ENCODE measurements at places on chromosomes 1 and 21.

DNA sequence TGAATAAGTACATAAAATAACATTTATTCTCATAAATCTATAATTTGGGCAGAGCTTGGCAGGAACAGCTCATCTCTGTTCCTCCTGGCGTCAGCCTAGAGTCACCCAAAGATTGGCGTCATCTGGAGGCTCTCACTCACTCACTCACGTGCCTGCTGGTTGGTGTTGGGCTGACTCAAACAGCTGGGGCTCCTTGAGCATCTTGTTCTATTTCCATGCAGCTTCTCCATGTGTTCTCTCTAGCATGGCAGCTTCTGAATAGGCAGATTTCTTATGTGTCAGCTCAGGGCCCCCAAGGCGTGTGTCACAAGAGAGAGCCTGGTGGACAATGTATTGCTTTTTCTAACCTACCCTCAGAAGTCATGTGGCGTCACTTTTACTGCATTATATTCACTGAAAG is 70.6 kb upstream of the RAB3GAP2 start:
- DNase-seq: no peak

GRCh38 chr1:229557200-229557850 is 1.2 kb downstream of the ABCB10 start:
- no peak for DNase-seq

DNA sequence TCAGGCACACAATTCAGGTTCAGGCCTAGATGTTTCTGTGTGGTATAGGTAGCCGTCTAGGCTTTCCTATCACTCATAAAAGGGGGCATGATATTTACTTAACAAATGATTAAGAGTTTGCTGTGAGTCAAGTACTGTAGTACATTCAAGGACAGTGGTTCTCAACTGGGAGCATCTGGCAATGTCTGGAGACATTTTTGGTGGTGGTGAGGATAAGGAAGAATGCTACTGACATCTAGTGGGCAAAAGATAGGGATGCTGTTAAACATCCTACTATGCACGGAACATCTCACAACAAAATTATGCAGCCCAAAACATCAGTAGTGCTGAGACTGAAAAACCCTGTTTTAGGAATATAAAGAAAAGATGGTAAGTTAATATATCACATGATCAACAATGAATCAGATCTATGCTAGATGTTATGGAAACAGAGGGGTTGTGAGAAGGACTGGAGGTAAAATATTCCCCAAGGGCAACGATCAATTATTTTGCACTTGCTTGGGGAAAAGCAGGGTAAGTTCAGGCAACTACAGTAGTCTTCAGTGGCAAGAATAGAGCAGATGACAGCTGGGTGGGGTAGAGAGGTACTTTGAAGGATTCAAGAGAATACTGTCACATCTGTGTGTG is 4.9 kb downstream of the DNTTIP2 start:
- no peak for DNase-seq

GRCh38 chr1:209038735-209039134 is 544.8 kb upstream of the CAMK1G start:
- DNase-seq: no peak

DNA sequence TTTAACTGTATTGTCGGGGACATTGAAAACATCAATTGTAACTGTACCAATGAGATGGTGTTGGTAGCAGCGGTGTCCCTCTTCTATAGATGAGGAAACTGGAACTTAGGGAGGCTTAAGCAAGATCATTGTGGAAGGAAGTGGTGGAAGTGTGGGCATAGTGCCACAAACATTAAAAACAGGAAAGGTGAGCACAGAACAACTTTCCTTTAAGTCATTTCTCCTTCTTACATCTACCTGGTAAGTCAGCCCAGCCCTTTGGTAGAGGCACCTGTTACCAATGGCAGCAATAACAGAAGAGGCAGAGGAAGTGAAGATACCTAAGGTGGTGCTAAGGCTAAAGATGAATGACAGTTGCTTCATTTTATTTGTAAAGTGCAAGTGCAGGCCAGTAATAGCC is 12.0 kb upstream of the CTSS start:
- no peak for DNase-seq

DNA sequence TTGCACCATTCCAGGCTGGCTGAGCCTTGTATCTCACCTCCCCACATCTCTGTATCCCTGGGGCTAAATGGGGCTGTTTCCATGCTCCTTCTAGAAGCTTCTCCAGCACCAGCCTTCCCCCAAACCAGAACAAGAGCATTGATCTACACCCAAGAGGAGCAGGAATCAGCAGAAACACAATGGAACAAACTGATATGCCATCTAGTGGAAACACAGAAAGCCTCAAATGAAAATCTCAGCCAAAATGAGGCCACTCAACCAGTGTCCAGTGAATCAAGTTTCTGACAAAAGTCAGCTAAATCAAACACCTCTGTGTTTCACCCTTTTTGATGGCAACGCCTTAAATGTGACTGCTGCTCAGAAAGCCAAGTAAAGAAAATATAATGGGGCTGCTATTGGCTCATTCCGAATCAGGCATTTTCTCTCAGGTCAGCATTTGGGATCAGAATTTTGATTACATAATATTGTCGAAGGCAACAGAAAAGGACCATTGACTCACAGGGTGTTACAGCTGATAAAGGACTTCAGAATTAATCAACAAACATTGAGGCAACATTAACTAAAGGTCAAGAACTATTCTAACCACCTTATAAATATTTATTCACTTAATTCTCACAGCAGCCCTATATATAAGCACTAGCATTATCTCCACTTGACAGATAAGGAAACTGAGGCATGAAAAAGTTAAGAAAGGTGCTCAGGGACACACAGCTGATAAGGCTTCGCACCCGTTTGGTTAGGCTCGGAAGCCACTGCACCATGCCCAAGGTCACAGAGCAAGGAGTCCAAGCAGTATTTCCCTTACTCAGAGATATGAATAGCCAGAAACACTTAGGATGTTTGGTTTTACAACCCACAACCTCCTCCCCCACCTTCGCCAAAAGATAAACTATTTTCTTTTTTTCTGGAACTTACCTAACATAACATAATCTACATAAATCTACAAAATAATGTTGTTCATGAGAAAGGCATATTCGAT is 85.8 kb upstream of the KCNJ15 start:
- no peak for DNase-seq

- no peak for DNase-seq
Measured at GRCh38 chr1:33501774-33502173, 29.3 kb downstream of the ZSCAN20 start.

DNA sequence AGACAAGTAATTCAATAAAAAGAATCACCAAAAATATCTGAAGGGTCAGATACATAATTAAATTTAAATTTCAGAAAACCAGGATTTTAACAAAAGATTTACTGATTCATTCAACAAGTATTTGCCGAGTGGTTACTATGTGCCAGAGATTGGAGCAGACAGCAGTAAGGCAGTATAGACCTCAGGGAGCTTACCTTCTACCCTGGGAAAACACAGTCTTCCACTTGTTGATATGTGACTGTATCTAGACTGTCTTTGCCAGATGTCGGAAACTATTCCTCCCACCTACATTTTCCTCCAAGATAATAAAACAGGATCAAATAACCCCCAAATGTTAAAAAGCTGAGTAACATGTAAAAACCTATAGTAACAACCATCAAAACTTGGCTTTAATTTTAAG is 6.2 kb downstream of the HNRNPR start:
- DNase-seq: no peak

GRCh38 chr1:2635361-2636010 is 2.7 kb upstream of the MMEL1 start:
- DNase-seq: no peak

- DNase-seq: no peak
Measured at GRCh38 chr1:99595041-99595440, 50.9 kb upstream of the PALMD start.

DNA sequence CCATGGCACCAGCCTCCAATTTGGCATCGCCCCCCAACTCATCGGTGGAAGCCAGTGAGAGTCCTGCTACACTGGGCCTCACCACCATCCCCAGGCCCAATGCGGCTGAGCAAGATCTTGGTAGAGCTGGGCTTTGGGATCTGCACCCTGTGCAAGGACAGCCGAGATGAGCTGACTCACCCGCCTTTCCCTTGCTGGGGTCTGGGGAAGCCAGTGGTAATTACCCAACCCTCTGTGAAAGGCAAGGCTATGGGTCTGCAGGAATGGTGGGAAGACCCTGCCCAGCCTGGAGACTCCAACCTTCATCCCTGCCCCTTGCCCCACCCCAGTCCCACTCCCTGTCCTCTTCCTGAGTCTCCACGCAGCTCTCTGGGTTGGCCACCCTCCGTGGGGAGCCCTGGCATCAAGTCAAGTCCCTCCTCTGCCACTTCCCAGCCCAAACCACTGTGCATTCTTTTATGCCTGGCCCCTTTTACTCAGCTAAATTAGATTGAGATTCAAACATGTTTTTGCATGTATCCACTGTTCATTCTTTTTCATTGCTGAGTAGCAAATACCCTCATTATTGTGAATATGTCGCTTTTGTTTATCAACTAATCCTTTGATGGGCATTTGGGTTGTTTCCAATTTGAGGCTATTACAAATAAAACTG is 8.8 kb downstream of the SMCP start:
- DNase-seq: no peak

GRCh38 chr1:156122519-156123355 is 8.2 kb downstream of the LMNA start:
- no peak for DNase-seq

- DNase-seq: no peak
Measured at GRCh38 chr1:197811769-197812168, 36.5 kb upstream of the DENND1B start.

DNA sequence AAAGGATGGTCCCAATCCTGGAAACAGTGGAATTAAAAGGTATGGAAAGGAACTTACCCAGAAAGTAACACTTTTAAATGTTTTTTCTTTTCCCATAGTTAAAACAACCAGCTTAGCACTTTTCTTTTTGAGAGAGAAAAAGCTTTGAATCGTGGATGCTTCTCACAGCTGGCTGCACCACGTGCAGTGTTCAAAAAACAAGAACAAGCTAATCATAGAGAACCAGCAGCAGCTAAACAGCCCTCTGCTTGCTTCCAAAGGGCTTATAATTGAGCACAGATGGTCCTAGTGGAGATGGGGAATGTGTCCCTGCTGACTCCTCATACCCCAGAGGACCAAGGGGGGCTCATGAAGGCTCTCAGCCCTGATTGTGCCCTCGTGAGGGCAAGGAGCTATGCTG is 26.4 kb downstream of the UTP25 start:
- DNase-seq: no peak

GRCh38 chr1:2556678-2557481 is 709 bp downstream of the TNFRSF14 start:
- no peak for DNase-seq

DNA sequence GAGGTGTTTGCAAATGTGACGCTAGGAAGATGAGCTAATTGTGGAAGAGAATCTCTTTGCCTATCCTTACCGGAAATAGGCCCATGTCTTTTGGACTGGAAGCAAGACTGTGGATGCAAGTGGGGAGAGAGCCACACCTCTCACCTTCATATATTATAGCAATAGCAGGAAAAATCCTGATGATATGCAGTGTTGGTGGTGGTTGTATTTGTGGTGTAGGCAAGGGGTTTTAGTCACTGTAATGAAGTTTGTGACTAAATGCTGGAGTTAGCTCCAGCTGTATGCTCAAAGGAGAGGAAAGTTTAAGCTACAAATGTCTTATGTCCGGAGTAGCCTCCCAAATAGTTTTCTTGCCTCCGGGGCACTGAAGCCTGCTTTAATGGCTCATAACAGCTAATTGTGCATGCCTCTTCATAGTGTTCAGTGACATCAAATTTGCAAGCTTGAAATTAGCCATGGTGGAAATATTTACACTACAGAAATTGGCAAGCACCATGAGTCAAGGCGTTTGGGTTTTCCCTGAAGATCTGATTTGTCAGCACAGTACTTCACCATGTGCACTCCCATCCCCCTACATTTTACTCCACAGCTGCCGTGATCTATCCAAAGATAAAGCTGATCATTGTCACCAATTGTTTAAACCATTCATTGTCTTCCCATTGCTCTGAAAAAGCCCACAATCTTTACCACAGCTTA is 102.6 kb upstream of the ZNF644 start:
- no peak for DNase-seq

GRCh38 chr1:65717815-65718454 is 74.8 kb upstream of the PDE4B start:
- no peak for DNase-seq
